Thyroid gland (tissue), 4 donors: ENCODE measurements at places on chromosomes 6 and 20. TPM values are rescaled to one million over a fixed set of nuclear protein-coding genes. Genes with fewer than 3 reads are reported as not detected.
A peak's percentile ranks its signal among the peaks of the same experiment; 100 is the strongest.

SLC26A8 gene
- total RNA-seq, result 0.13 TPM

GRCh38 chr6:87366899-87367298, 22.3 kb downstream of the C6orf163 start:
- no peaks in the 10 kb centered on the region for H3K4me1 ChIP-seq
- H3K36me3 ChIP-seq, result no peaks in the 10 kb centered on the region
- H3K27ac ChIP-seq, result no peak overlapping the region

DNA sequence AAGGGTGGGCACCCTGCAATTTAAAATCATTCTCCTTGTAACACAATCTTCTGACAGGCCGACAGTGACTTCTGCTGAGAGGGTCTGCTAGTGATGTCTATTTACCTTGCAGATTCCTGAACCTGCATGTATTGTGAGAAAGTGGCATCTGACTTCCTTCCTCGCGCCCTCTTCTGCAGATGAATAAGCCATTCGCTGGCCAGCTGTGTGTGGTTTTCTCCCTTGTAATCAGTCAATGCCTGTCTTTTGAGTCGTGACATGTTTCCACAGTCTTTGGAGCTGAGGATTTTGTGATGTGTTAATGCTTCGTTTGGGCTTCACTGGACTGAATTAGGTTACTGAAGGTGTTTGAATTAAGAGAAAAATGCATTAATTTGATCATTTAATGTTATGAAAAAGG, 125.3 kb downstream of the GRM1 start:
- H3K27me3 ChIP-seq, result no peaks in the 10 kb centered on the region
- H3K4me1 ChIP-seq, result no peaks in the 10 kb centered on the region
- DNase-seq, result no peak
- no peak overlapping the region for H3K27ac ChIP-seq
- no peaks in the 10 kb centered on the region for H3K36me3 ChIP-seq
- H3K4me3 ChIP-seq, result no peak overlapping the region

DNA sequence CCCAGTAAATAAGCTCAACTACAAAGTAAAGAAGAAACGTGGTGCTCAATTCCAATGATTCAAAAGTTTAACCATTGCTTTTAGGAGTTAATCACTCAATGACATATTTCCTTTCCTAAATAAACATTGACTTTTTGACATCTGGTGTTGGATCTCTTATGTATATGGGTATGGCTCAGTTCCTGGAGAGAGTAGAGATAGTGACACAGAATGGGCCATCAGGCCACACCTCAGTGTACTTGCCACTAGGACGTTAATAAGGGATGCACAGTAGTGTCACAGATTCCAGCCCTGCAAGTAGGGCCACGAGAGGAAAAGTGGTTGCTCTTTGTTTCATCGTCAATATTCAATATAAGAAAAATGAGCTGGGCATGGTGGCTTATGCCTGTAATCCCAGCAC, 48.9 kb upstream of the TXNDC5 start:
- no peak overlapping the region for H3K4me3 ChIP-seq
- no peaks in the 10 kb centered on the region for H3K4me1 ChIP-seq
- no peak for DNase-seq

GRCh38 chr6:147660334-147661311, 152.1 kb downstream of the SAMD5 start:
- no peaks in the 10 kb centered on the region for H3K27me3 ChIP-seq
- DNase-seq, result no peak
- no peak overlapping the region for H3K27ac ChIP-seq
- H3K36me3 ChIP-seq, result no peaks in the 10 kb centered on the region

DNA sequence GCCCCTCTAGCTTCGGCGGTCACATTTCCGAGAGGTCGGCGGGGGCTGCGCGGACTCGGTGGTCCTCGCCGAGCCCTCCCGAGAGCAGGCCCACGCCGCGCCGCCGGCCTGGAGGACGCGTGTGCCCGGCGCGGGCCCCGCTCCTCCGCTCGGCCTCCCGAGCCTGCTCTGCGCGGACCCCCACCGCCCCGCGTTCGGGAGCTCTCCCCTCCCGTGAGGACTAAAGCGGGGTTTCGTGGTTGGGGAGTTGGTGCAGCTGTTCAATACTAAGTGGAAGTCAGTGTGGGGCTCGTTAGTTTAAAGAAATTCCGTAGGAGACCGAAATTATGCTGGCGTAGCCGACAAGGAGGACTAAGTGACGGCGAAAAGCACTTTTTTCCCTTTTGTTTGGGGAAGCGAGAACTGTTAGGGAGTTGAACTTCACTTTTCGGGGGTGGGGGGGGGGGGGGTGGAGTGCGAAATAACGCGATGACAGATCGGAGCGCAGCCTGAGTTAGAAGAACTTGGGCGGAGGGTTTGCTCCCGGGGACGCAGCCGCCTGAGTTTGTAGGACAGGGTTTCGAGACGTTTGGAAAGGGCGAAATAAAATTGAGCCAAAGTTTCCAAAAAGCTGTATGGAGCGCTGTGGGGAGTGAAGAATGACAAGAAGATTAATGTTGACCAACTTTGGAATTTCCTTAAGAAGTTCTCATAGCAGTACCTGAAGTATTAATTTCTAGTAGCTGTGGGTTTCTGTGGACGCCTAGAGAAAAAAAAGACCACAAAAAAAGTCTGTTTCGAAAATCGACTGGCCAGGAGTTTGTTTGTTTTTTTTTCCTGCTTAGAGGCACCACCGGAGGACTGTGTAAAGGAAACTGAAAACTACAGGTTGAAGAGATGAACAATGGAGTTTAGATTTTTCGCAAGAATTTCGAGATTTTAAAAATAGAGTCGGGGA, 1.4 kb downstream of the QKI start:
- H3K4me3 ChIP-seq, result peak overlapping the region; percentile 42
- peak overlapping the region; percentile 98 for H3K27ac ChIP-seq
- no peaks in the 10 kb centered on the region for H3K36me3 ChIP-seq
- H3K27me3 ChIP-seq, result no peaks in the 10 kb centered on the region

GRCh38 chr6:111843347-111844147, 29.7 kb downstream of the FYN start:
- no peak overlapping the region for H3K4me3 ChIP-seq
- H3K36me3 ChIP-seq, result no peaks in the 10 kb centered on the region
- DNase-seq, result no peak
- peaks cover 55% of the 10 kb centered on the region for H3K4me1 ChIP-seq
- H3K27me3 ChIP-seq, result no peaks in the 10 kb centered on the region
